ENCODE measurements at places on chromosomes 1 and 21.

GRCh38 chr1:8211883-8212579 is 105.9 kb upstream of the SLC45A1 start:
- no peak for DNase-seq

DNA sequence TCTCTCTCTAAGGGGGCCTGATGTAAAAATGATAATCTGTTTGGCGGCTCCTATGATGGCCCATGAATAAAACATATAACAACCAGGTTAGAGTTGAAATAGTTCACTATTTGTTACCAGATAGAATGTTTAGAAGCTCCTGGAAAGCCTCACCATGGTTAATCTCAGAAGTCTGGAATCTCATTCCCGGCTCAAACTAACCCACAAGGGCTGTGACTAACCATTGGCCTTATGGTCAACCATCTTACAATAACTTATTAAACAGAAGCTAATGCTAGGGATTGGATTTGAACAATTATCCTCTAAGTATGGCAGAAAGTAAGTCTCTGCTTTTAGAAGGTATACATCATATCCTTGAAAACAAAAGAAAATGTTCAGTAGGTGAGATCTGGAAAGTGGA is 134.1 kb upstream of the ADGRL2 start:
- no peak for DNase-seq

- DNase-seq: no peak
These were observed 215.1 kb downstream of the ST6GALNAC3 start for GRCh38 chr1:76289692-76290091.

DNA sequence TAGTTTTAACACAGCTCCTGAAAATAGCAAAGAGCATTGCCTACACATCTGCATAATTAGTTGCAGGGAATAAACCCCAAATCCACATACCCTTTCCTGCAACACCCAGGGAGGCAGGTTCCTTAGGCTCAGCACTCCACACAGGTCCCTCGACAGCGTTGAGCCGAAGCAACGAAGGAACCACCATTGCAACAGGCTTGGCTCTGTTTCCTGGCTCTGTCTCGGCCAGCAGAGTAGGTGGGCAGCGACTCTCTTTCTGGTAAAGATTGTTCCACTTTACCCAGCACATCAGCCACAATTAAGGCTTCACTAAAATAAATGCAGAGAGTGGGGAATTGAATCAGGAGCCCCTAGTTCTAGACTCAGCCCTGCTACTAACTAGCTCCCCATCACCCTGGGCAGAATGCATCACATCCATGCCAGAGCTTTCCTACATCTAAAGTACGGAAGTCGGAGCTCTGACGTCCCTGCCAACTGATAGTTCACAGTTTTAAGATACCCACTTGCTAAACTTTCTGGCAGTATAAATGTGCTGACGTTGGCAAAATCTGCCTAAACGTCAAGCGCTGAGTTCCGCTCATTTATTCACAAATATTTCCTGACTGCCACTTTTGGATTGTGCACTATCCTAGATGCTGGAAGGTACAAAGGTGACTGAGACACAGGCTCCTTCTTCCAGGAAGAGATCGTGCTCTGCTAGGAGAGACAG is 79.0 kb upstream of the COA6 start:
- DNase-seq: no peak

DNA sequence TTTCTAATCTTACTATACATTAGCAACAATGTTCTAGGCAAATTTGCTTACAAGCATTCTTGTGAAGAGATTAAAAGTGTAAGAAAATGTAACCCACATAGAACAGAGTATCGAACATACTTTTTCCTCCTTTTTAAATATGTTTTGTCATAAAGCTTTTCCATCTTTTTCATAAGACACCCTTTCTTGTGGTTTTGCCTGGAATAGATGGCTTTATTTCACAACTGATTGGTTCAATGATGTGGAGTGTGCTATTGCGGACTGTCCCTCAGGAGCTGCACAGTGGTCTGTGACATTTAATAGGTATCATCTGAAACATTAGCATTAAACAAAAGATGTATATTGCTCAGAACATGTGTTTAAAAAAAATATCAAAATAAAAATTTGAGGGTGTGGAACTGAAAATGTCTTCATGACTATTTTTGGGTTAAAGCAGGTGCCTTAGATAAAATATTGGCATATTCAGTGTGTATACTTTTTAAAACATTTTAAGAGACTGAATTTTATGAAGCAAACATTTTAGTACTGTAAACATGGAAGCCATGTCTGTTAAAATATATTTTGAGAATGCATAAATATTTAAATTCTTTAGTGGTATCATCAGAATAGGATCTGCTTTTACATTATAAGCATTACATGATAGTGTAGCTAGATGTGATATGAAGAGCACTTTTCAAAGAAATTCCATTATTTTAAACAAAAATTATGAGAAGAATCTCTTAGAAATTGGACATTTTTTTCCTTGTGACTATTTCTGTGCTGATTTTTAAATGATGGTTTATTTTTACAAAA is 48.3 kb upstream of the C1orf146 start:
- no peak for DNase-seq

- no peak for DNase-seq
These were observed 27.0 kb downstream of the TNN start for GRCh38 chr1:175094626-175095025.

GRCh38 chr1:197918807-197919345 is 1.7 kb downstream of the LHX9 start:
- no peak for DNase-seq

- DNase-seq: no peak
These were observed 89.8 kb downstream of the TMEM200B start for GRCh38 chr1:29033829-29034466.

GRCh38 chr1:218380125-218380977 is 35.2 kb downstream of the TGFB2 start:
- DNase-seq: no peak

GRCh38 chr1:3127738-3128137 is 58.7 kb downstream of the PRDM16 start:
- DNase-seq: no peak

DNA sequence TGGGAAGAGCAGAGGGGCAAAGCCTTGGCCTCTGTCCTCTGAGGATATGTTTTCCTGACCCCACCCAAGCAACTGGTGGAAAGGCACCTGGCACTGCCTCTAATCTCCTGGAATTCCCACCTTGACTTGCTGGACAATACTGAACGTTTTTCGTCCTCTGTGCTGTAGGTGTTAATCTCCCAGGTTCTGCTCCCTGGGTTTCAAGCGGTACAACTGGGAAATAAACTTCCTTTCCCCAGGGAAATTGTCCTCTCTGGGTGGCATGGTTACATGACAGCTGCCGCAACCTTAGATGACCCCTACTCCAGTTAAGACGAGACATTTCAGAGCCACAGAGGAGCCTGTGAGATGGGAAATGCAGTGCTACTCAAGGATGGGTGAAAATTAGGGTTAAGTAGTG is 57.3 kb upstream of the BCAR3 start:
- no peak for DNase-seq

DNA sequence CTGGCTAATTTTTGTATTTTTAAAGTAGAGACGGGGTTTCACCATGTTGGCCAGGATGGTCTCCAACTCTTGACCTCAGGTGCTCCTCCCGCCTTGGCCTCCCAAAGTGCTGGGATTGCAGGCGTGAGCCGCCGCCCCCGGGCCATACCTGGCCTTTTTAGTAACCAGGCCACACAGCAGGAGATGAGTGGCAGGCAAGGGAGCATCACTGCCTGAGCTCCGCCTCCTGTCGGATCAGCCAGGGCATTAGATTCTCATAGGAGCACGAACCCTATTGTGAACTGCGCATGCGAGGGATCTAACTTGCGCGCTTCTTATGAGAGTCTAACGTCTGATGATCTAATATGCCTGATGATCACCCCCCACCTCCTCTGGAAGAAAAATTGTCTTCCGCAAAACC is 308.7 kb upstream of the PRMT6 start:
- no peak for DNase-seq

DNA sequence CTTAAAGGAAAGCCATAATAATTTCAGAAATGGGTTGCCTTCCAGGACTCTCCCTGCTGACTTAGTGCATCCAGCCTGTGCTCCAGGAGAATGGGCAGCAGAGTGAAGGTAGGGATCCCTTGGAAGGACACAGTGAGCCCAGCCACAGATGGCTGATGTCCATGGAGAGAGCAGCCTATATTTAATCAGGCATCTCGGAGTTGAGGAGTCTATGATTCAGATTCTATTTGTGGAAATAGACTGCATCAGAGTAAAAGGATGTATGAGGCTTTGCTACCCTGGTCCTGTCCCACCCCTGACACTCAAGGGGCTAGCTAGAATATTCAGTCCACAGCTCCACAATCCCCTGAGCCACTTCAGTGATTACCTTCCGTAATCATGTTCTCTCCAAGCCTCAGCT is 43.8 kb upstream of the PBX1 start:
- no peak for DNase-seq

GRCh38 chr1:1858382-1859086 is 32.4 kb downstream of the GNB1 start:
- DNase-seq: no peak
